CD4-positive, alpha-beta T cell (primary cell): ENCODE measurements at places on chromosomes 7 and 10.

GRCh38 chr7:116228241-116228640, 17.9 kb downstream of the TES start:
- no peaks in the 10 kb centered on the region for H3K27me3 ChIP-seq
- no peak overlapping the region for H3K27ac ChIP-seq
- H3K4me3 ChIP-seq: no peak overlapping the region
- H3K4me1 ChIP-seq: peaks cover 38% of the 10 kb centered on the region
- H3K36me3 ChIP-seq: no peaks in the 10 kb centered on the region

- no peak overlapping the region for H3K27ac ChIP-seq
- H3K36me3 ChIP-seq: no peaks in the 10 kb centered on the region
- H3K4me1 ChIP-seq: no peaks in the 10 kb centered on the region
- DNase-seq: no peak
- H3K27me3 ChIP-seq: no peaks in the 10 kb centered on the region
Observed at GRCh38 chr10:20970708-20971107, 73.6 kb upstream of the NEBL start.

DNA sequence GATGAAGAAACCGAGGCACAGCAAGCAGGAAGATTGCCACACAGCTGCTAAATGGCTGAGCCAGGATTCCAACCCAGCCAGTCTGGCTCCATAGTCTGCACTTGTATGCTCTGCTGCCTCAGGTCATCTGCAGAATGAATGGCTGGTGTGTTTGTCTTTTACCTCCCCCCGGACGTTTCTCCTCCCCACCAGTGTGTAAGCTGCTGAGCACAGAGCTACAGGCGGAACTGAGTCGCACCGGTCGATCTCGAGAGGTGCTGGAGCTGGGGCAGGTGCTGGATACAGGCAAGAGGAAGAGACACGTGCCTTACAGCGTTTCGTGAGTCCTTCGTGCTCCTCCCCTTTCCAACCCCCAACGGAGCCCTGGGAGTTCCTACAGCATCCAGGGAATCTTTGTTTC, 2.6 kb downstream of the CNPY4 start:
- no peak overlapping the region for H3K27ac ChIP-seq
- H3K36me3 ChIP-seq: peaks cover 22% of the 10 kb centered on the region
- DNase-seq: no peak
- no peak overlapping the region for H3K4me3 ChIP-seq

GRCh38 chr10:111077785-111078504, 1.1 kb downstream of the ADRA2A start:
- no peaks in the 10 kb centered on the region for H3K36me3 ChIP-seq
- H3K27ac ChIP-seq: no peak overlapping the region
- peaks cover 28% of the 10 kb centered on the region for H3K4me1 ChIP-seq
- peak overlapping the region; percentile 29 for H3K4me3 ChIP-seq

DNA sequence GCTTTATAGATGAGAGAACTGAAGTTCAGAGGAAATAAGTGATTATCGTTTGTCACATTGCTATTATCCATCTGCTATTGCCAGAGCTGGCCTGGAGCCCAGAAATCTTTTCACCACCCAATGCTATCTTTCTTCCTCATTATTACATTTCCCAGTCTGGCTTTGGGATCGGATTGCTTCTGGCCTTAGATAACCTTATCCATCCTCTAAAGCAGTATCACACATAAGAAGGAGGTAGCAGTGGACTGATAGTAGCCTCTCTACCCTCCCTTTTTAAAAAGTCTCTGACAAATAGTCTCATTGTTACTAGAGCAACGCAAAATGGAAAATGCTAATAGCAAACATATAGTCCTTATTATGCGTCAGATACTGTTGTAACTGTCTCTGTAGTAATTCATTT, 1.3 kb upstream of the CLDN12 start:
- H3K4me1 ChIP-seq: peaks cover 3% of the 10 kb centered on the region
- H3K27ac ChIP-seq: no peak overlapping the region
- DNase-seq: no peak
- no peak overlapping the region for H3K4me3 ChIP-seq
- no peaks in the 10 kb centered on the region for H3K27me3 ChIP-seq
- no peaks in the 10 kb centered on the region for H3K36me3 ChIP-seq

GRCh38 chr10:133287832-133288500, 11.3 kb upstream of the ADAM8 start:
- H3K4me3 ChIP-seq: no peak overlapping the region
- peaks cover 81% of the 10 kb centered on the region for H3K36me3 ChIP-seq
- H3K4me1 ChIP-seq: peaks cover 3% of the 10 kb centered on the region
- H3K27ac ChIP-seq: no peak overlapping the region
